Lower lobe of right lung (tissue), 2 donors: ENCODE measurements at places on chromosomes 1 and 21. TPM values are rescaled to one million over a fixed set of nuclear protein-coding genes. Genes with fewer than 3 reads are reported as not detected.

DNA sequence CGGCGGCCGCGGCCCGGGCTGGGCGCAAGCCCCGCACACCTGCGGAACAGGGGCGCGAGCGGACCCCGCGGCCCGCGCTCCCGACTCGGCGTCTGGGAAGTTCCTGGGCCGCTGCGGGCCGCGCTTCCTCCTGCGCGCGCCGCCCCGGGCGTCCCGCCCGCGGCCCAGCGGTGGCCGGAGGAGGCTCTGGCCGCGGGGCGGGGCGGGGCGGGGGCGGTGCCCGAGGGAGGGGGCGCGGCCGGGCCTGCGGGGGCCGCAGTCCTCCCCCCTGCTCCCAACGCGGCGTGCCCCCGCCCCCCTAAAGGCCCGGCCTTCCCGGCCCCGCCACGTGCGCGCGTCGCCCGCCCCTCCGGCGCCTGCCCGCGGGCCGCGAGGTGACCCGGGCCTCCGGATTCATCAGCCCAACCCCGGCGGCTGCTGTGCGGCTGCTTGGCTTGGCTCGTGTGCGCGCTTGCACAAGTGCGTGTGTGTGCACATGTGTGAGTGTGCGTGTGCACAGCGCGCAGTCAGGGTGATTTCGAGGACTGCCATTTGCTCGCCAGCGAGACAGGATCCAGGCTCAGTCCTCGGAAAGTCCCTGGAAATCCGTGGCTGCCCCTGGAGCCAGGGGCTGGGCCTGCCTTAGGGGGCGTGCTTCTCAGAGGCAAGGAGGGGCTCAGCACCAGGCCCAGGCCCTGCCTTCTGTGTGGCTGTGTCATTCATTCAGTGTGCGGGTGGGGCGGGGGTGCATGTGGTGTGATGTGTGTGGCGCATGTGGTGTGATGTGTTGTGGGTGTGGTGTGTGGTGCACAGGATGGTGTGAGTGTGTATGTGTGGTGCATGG is at the start of gene C2CD2:
C2CD2 (minus strand) TSS at position 188 of the 823 bp plus-strand sequence. CDS start 370 bp downstream, outside the sequence.
- DNase-seq = peak; percentile 78

DNA sequence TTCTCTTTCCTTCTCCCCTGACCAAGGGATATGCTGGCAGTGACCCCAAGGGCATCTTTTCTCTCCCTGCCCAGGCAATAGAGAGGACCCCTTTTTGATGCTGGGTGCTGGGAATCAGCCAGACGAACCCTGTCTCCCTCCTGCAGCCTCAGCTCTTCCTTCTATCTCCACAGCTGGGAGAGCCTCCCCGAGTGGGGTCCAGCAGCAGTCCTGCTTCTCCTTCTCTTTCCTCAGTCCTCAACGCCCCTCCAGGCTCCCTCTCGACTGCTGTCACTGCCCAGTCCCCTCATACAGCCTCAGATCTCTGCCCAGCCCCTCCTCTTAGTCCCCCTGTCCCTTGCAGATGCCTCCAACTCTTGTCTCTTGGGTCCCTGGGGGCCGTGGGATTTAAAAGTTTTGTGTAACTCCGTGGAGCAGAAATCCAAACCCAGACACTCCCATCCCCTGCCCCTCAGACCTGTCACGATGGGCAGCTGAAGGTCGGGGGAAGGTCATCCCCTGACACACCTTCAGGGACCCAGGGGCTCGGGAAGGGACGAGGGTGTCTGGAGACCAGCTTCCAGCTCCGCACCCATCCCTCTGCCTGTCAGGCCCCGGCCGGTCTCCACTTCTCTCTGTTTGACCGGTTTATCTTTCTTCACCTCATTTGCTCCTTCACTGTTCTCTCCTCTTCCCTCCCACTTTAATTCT is 5.8 kb upstream of the ETV3L start:
- DNase-seq = no peak

GRCh38 chr1:3778590-3779264 is 6.2 kb downstream of the SMIM1 start:
- DNase-seq = peak; percentile 42

- DNase-seq = no peak
These were observed 187.9 kb downstream of the DAB1 start for GRCh38 chr1:57235730-57236510.

DNA sequence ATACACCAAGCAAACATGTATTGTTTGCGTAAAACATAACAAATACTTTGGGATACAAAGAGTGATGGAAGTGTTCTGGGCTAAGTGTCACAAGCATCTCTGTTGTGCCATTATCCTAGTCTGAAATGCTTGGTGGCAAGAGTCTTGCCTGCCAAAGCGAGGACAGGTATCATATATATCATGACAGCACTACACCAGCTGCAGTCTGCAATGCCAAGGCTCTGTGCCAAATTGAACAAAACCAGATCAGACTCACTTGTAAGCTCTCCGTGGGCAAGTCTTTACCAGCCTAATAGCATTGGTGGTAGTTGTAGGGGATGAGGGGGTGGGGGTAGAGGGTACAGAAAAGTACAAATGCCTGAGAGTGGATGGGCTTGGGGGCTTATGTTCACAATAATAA is 119.2 kb downstream of the RWDD3 start:
- DNase-seq = no peak

- DNase-seq = no peak
These were observed 32.2 kb upstream of the ANGPTL7 start for GRCh38 chr1:11156963-11157362.

DNA sequence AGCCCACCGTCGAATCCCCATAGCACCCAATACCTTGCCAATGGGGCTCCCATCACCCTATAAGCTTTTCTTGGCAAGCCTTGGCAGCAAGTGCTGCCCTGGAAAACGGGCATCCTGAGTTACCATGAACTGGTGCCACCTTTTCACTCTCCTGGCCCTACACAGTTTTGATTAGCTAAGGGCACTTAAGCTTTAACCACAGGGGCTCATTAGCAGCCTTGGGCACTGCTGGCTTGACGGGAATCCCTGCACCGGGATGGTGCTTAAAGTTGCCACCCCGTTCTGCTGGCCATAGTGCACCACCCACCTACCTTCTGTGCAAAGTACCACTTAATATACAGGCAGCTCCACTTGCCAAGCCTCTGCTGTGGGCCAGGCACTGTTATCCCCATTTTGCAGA is 13.7 kb downstream of the PARS2 start:
- DNase-seq = no peak

GRCh38 chr1:110465038-110465813 is 14.3 kb downstream of the PROK1 start:
- no peak for DNase-seq

GRCh38 chr21:36135391-36136102 is 668 bp downstream of the CBR3 start:
- peak; percentile 71 for DNase-seq

DNA sequence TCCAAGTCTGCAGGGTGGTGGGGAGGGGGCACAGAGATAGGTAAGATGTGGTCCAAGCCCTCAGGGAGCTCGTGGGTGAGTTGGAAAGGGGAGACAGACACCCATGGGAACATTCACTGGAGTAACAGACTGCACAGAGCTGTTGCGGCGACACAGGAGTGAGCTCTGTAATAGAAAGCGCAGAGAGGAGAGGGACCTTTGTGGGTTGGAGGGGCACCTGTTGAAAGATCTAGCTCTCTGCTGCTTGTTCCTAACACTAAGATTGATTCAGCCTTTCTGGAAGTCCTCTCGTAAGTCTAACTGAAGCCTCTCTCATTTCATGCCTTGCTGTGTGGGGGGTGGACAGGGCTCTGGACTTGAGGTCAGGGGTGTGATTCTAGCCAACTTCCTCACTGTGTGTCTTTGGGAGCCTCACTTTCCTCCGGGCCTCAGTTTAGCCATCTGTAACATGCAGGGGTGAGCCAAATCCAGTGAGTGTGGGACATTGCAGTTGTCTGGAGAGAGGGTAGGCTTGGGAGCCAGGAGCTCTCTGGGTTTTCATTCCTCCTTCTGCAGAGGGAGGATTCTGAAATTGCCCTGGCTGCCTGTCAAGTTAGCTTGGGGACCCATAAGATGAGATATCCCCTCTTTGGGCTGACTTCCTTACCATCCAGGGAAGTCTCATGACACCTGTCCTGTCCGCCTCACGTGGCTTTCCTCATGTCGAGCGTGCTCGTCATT is 2.0 kb upstream of the ACOT11 start:
- no peak for DNase-seq

The HTR6 gene
- total RNA-seq = not detected

The GNG12 gene
- 43.3 TPM for total RNA-seq

The TMPRSS2 gene
- 87.7 TPM for total RNA-seq

The WDR47 gene
- total RNA-seq = 14.3 TPM

The MACO1 gene
- total RNA-seq = 19.7 TPM
